ENCODE measurements at places on chromosomes 5 and 9.

DNA sequence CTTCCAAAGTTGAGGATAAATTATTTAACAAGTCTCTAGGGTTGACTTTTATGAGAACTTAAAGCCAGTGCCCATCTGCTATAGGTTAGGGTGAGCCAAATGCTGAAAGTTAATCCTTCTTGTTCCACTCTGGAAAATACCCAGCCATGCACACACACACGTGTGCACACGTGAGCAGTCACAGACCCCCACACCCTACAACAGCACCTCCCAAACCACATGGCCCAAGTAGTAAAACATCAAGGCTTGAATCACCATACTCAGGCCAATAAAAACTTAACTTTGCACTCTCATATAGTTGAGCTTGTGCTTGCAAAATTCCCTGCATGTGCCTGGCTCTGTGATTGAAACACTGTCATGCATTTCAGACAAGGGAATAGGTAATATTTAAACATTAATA lies 467.6 kb downstream of the ARHGEF28 start:
- no peak for DNase-seq

GRCh38 chr9:8852301-8852864 lies 1052.8 kb upstream of the DMAC1 start:
- DNase-seq: no peak

DNA sequence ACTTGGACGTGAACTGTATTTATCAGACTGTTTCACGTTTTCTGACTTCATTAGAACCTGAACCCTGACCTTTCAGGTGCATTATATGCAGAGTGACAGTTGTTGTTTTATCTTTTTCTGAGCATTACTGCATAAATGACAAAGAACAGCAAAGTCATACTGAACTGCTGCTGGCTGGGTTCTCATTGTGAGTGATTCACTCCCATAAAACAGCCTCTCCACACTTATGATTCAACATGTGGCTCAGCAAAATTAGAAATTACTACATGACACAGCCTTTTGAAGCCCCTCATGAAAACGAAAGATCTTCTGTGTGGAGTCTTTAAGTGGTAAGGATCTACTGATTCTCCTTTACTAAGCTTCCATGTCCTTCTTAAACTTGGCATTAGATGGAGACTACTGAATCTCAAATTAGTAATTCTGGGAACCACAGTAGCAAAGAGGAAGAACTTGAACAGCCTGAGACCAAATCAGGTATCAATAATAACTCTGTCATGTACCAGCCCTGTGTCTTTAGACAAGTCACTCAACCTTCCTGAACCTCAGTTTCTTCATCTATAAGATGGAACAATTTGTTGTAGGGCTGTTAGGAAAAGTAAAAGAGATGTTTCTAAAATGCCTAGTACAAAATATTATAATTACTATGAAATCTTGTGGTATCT lies 172.3 kb upstream of the GNA14 start:
- peak; percentile 69 for DNase-seq

GRCh38 chr9:134377976-134378375 lies 51.7 kb downstream of the RXRA start:
- DNase-seq: no peak

DNA sequence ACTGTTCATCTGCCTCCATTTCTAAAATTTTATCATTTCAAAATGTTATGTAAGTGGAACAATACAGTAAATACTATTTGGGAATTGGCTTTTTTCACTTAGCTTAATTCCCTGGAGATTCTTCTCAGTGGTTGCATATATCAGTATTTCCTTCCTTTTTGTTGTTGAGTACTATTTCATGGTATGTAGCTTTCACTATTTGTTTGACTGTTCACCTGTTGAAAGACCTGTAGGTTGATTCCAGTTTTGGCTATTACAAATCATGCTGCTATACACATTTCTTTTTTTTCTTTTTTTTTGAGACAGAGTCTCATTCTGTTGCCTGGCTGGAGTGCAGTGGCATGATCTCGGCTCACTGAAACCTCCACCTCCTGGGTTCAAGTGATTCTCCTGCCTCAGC lies 33.0 kb upstream of the PWWP2A start:
- DNase-seq: no peak

DNA sequence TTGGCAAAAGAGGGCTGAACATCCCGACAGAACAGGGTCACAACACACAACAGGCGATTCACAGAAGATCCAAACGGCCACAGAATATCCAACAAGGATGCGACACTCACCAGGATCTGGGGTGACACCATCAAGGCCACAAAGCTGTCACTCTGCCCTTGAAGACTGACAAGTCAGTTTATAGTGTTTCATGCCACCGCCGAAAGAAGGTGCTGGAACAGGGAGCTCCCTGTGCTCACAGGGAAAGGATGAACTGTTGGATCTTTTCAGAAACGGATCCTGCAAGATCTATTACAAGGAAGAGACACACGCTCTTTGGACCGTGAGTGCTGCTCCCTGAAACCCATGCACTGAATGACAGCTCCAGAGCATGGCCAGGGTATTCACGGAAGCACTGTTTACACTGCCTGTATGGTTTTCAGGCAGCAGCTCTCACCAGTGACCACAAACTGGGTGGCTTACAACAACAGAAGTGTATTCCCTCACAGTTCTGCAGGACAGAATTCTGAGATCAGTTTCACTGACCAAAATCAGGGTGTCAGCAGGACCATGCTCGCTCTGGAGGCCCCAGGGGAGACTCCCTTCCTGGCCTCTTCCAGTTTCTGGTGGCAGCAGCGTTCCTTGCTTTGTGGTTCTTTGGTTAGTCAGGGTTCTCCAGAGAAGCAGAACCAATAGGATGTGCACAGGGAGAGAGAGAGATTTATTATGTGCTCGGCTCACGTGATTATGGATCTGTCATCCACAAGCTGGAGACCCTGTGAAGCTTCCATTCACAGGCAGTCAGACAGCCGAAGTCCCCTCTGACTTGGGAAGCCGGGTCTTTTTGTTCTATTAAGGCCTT lies 52.8 kb downstream of the SEMA4D start:
- no peak for DNase-seq

GRCh38 chr9:98707166-98708102 lies 1.3 kb downstream of the GABBR2 start:
- no peak for DNase-seq

DNA sequence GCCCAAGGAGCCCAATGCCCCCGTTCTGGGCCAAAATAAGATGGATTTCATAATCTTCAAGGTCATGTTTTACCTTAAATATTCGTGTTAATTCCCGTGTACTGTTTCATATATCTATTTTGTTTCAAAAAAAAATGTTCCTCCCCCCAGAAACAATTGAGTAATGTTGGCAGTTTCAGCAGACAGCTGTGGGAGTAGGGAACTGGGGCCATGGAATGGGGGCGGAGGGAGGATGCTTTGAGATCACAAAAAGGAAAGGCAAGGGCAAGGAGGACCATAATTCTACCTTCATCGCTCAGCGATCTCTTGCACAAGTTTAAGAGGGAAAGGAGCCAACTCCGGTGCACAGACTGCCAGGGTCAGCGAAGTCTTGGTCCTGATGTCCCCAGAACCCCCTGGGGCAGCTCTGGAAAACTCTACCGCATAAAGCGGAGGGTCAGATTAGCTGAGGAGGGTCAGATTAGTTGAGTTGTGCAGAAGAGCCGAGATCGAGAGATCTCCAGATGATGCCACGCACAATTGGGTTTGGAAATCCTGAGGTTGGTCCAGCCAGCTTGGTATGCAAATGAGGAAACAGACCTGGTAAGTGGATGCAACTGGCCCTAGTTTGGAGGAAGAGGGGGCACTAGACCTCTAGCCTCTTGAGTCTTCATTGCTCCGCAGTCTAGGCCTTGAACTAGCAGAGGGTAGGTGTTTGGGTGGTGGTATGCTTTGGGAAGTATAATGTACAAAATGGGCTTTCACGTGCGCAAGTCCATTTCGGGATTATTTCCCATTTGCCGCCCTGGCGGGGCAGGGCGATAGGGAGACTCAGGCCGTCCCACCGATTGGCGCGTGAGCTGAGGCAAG lies 24.0 kb downstream of the CDKN2A start:
- no peak for DNase-seq

DNA sequence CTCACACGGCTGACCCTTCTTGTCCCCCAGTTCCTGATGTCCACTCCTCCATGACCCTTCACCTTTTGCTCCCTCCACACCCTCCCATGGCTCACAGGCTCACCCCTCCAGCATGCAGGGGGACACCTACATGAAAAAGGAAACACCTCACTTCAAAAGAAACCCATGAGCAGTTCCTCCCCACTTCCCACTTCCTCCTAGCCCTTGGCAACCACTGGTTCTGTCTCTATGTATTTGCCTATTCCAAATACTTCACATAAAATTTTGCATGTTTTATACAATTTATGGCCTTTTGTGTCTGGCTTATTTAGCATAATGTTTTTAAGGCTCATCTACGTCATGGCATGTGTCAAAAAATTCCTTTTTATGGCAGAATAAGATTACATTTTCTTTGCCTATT lies 100.2 kb upstream of the S1PR3 start:
- DNase-seq: no peak

- no peak for DNase-seq
Observed at GRCh38 chr9:121671612-121672155, 20.2 kb downstream of the DAB2IP start.

GRCh38 chr9:96100385-96101300 lies 201.3 kb downstream of the HSD17B3 start:
- DNase-seq: peak; percentile 54
